ENCODE measurements at places on chromosomes 13 and 19.

DNA sequence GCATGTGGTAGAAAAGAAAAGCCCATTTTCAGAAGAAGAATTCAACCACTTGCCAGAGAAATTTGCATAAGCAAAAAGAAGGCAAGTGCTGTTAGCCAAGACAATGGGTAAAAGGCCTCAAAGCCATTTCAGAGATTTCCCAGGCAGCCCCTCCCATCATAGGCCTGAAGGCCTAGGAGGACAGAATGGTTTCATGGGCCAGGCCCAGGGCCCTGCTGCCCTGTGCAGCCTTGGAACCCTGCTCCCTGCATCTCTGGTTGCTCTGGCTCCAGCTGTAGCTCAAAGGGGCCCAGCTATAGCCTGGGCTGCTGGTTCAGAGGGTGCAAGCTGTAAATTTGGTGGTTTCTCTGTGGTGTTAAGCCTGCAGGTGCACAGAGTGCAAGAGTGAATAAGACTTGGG is 212.8 kb downstream of the EFNB2 start:
- no peak for DNase-seq

DNA sequence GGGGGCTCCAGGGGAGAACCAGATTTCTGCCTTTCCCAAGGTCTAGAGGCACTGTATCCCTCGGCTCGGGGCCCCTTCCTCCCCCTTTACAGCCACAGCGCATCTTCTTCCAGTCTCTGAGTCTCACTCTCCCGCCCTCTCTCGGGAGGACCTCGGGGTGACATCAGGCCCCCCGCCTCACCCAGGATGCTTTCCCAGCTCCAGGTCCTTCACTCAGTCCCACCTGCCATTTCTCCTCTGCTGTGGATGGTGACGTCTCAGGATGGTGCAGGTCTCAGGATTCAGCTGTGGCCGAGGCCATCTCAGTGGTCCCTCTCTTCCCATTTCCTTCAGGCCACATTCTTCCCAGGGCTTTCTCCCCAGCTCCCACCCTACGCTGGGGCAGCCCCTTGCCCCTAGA is 13.6 kb upstream of the KDM4B start:
- DNase-seq, result no peak

GRCh38 chr13:73851104-73851503 is 283.1 kb downstream of the KLF12 start:
- DNase-seq, result no peak

- peak; percentile 58 for DNase-seq
These were observed at the start of gene LRRC25 for GRCh38 chr19:18397242-18398202. LRRC25 (minus strand) TSS chr19:18397622; CDS start chr19:18396963, 659 bp downstream.

GRCh38 chr19:41548954-41549688 is 26.8 kb upstream of the CEACAM21 start:
- DNase-seq, result no peak

GRCh38 chr13:36074659-36075058 is 56.5 kb downstream of the DCLK1 start:
- no peak for DNase-seq

DNA sequence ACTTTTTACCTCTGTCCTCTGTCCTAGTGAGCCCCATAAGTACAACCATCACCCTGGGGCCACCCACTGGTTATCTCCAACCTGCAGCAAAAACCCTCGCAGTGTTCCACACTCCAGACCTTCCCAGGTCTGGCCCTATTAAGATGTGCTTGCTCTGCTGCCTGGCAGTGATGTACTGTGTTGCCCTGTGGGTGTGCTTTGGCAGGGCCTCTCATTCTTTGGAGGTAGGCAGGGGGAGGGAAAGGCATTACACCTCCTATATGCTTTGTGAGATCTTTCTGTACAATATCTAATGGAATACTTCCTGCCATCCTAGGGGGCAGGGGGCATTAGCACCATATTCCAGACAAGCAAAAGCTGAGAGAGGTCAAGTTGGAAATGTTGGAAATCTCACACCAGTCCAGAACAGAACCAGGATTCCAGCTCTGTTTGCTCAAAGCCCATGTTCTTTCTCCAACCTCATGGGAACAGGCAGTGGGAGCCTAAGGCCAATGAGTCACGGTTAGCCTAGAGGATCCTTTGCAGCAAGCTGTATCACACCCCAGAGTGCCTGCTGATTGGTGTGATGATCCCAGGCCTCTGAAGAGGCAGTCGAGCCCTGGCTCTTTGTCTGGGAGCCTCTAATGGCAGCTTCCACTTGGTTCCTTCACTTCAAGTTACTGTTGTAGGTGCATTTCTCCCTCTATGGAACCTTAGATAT is 59.7 kb upstream of the UBL3 start:
- DNase-seq, result no peak

- no peak for DNase-seq
These were observed 1.6 kb downstream of the DNM2 start for GRCh38 chr19:10719466-10719961.

DNA sequence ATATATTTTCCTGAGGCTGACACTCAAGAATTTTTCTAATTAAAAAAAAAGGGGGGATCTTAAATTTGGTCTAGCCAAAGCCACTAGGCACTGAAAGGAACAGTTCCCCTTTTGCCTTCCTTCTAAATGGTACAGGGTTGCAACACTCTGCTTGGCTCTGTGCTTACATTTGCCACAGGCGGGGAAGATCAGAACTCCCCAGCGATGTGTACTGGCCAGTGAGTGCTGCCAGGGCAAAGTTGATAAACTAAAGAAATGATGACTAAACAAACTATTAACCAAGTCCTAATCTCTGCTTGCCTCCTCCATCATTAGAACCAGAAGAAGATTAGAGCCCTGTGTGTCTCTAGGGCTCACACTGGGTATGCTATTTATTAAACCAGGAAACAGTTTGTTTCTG is 75.3 kb upstream of the SCEL start:
- DNase-seq, result no peak

DNA sequence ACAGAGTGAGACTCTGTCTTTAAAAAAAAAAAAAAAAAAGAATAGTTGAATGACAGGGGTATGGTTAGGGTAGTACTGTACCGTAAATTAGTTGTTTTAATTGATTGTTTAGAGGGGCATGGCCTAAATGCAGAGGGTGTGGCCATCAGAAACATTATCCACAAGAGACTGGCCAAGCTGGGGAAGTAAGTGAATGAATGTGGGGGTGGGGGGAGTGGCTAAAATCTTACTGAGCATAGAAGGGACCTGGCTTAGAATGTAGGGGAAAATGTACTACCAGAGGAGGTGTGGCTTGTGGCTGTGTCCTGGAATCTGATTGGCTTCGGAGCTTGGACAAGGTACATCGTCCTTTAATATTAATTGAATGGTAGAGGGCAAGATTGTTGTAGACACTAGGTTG is 3.8 kb downstream of the BCL2L12 start:
- DNase-seq, result no peak

DNA sequence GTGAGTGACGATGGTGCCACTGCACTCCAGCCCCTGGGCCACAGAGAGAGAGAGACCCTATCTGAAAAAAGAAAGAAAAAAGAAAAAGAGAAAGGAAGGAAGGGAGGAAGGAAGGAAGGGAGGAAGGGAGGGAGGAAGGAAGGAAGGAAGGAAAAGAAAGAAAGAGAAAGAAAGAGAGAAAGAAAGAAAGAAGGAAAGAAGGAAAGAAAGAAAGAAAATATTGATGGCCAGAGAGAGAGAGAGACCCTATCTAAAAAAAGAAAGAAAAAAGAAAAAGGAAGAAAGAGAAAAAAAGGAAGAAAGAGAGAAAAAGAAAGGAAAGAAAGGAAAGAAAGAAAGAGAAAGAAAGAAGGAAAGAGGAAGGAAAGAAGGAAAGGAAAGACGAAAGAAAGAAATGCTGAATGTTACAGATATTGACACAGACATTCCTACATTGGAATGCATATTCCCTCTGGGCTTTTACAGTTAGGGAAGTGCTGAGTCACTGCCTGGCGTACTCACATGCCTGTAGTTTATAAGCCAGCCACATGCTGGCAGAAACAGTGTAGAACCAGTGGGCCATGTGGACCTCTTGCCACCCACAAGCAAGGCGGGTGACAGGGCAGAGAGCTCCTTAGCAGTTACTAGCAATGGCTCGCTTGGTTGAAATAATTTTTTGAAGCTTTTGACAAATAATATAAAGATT is 34.6 kb upstream of the SLC46A3 start:
- DNase-seq, result peak; percentile 45

DNA sequence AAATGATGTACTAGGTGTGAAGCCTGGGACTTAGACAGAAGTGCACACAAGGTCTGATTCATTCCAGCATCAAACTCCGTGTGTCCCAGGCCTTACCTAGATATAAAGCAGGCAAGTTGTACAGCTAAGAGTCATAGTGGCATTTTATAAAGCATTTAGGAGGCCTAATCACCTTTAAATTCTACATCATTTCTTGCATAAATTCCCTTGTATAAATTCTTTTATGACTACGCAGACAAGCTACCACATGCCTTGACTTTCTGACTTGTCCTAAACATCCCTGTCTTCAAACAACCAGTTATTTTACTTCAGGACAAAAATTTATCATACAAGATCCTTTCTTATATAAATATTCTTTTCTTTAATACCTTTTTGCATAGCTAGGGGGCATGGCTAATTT is 22.5 kb downstream of the TMEM255B start:
- no peak for DNase-seq

- no peak for DNase-seq
These were observed 9.6 kb downstream of the TTYH1 start for GRCh38 chr19:54424660-54425381.

- no peak for DNase-seq
These were observed 8.2 kb upstream of the ANKRD10 start for GRCh38 chr13:110923086-110923485.

DNA sequence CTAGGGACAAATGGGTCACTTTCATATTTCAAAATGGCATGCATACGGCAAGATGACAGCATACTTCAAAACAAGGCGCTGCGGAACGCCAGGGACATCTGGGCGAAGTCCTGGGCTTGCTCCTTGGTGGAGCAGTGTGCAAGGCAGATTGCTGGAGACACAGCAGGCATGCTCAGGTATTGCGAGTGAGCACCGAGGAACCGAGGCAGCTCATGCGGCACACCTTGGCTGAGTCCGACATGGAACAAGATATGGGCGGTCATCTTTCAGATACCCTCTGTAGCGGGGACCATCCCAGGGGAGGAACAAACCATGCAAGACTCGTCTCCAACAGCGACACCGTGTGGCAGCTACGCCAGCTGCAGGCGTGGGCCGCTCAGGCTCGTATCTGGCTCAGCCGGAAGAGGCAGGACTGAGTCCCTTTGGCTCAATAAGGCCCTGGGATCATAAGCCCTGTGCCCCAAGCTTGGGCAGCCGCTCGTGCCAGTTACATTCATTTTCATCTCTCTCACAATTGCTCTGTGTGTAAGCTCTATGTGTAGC is 112.4 kb downstream of the NUFIP1 start:
- DNase-seq, result peak; percentile 29

- no peak for DNase-seq
These were observed 17.3 kb downstream of the DOT1L start for GRCh38 chr19:2180881-2181632.

- no peak for DNase-seq
These were observed 258.4 kb upstream of the SLC10A2 start for GRCh38 chr13:103324641-103325040.

DNA sequence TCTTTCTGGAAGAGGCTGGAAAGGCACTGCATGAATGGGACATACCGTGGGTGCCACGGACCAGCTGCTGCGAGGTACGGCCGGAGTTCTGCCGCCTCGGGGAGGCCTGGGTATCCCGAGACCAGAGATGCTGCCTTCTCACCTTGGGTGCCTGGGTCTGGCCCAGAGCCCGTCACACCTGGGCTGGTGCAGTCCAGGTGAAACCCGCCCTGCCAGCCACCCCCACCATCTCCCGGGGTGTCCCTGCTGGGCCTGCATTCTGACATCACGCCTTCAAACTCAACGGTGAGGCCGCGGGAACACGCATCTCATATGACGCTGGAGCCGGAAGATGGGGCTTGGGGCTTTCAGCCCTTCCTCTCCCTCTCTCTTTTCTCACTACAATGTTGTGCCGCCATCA is 98.0 kb downstream of the GADD45B start:
- DNase-seq, result no peak

DNA sequence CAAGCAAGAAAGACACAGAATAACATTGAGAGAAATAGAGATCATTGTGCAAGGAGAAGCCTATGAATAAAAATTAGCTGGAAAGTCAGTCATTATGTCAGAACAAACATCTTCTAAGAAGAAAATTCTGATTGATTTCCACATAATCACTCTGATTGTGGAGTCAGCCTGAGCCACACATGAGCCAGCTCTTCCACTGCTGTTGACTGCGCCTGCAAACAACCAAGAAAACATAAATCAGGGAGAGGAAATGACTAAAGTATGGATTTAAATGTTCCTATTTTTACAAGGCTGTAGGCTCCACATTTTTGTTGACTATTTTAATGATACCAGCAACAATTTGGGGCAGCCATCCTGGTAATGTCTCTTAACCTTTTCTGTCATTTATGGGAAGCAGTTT is 962.3 kb downstream of the EFNB2 start:
- DNase-seq, result no peak

- no peak for DNase-seq
These were observed 816 bp upstream of the PRKD2 start for GRCh38 chr19:46717716-46718143.

DNA sequence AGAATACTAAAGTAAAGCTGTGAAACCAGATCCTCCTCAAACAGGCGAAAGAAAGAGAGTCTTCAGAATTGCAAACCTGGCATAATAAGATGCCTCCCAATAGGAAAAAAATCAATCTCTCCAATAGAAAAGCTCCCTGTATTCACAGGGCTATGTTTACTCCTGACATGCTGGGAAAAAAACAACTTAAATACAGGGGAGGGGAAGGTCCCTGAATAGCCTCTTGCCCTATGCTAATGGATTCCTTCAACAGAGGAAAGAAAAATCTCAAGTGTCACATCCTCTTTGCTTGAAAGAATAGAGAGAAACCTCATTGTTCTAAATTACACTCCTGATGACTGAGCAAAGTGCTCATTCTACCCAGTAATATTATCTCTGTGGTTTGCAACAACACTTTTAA is 1271.1 kb upstream of the PRR20A start:
- no peak for DNase-seq

- DNase-seq, result peak; percentile 83
These were observed at the start of gene ZNF544 for GRCh38 chr19:58228585-58229254. ZNF544 (plus strand) TSS chr19:58228914; CDS start chr19:58244024, 15,110 bp downstream.

- no peak for DNase-seq
These were observed 97.5 kb upstream of the FBXL3 start for GRCh38 chr13:77124423-77124822.

All from BE2C (cell line).